Effector CD4-positive, alpha-beta T cell (primary cell): ENCODE measurements at places on chromosomes 16 and 17.
A peak's percentile ranks its signal among the peaks of the same experiment; 100 is the strongest.

DNA sequence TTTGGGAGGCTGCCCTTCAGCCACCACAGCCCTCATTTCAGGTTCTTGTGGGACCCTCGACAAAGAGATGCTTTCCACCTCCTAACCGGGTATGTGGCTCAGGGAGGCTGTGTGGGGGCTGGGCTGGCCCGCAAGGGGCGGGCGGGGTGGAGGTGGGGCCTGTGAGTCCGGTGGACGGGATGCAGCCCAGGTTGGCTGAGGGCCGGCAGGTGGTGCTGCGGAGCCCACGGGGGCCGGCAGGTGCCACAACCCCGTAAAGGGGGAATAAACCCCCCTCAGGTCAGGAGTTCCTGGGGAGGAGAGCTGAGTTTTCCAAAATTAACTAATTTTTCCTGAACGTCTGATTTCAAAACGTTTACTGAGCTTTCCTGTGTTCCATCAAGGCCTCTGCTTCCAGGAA, 4.9 kb upstream of the CIAO3 start:
- no peak for DNase-seq

DNA sequence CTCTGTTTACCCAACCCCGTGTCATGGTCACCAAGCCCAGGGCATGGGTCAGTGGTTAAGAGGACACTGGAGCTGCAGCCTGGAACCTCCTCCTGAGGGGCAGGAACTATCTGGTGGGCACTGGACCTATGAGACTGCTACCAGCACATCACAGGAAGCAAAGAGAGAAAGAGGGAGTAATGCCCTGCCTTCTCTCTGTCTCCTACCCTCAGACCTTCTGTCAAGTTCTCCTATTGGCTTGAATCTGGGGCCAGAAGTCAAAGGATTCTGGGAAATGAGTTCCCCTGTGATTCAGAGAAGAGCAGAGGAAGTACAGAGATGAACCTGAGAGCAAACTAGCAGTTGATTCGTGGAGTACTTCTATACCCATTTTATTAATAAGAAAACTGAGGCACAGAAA, 123.0 kb upstream of the GNAO1 start:
- no peak for DNase-seq

- no peak for DNase-seq
These were observed 4.5 kb downstream of the C17orf50 start for GRCh38 chr17:35765086-35765710.

DNA sequence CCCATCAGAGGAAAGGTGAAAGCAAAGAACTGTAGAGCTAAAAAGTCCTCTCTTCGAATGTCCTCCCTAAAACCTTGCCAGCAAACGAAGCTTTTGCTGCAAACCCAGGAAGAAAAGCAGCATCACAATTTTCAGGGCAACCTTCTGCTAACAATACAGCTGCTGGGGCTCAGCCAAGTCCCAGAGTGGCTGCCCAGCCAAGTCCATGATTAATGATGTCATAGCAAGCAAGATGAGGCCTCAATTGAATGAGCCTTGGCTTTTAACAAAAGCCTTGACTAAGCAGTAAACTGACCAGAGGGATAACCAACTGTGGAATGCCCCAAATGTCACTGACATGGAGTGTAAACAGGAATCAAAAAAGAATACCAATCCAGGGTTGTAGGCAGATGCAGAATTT, 342.7 kb downstream of the PMP22 start:
- no peak for DNase-seq

DNA sequence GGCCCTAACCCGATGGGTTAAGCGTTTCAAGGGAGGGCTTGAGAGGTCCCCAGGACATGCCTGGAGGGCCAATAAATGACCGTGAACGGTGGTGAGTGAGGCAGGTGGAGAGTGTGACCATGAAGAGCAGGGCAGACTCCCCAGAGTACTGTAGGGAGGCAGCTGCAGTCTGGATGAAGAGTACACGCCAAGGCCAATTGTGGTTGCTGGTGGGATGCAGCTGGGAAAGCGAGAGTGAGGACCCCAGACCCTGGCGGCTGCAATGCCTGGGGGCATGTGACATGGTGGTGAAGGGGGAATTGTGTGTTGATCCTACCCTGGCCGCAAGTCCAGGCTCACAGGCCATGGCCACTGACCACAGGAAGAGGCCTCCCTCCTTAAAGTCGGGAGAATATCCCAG, 62.9 kb downstream of the TMEM235 start:
- DNase-seq = no peak

DNA sequence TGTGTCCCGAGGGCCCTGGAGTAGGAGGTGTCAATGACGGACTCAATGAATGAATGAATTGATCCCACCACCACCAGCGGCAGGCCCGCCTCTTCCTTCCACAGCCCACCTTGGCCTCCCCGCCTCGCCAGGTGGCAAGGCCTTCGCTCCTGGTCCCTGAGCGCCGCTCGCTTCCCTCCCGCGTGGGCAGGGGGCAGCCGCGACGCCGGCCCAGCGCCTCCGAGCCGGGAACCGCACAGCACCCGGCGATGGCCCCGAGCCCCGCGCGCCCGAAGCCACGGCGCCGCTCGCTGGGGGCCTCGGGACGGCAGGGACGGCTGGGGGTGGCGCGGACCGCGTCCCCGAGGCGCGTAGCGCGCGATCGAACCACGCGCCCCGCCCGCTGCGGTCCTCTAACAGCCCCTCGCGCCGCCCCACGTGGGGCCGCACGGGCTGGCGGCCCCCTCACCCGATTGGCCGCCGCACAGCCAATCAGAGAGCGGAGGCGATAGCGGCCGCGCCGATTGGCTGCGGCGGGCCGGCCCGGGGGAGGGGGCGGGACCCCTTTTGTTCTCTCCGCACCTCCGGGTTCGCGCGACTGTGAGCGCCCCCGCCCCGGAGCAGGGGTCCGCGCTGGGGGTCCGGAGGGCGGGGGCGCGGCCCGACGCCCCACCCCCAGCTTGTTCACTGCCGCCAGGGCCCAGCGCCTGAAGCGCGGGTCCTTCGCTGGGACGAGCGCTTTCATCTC, 31.4 kb downstream of the ACTG1 start:
- peak; percentile 41 for DNase-seq

- DNase-seq = no peak
These were observed 82.2 kb downstream of the CMC2 start for GRCh38 chr16:80924372-80924978.

- no peak for DNase-seq
These were observed 18.4 kb downstream of the HSD11B2 start for GRCh38 chr16:67449336-67449735.

DNA sequence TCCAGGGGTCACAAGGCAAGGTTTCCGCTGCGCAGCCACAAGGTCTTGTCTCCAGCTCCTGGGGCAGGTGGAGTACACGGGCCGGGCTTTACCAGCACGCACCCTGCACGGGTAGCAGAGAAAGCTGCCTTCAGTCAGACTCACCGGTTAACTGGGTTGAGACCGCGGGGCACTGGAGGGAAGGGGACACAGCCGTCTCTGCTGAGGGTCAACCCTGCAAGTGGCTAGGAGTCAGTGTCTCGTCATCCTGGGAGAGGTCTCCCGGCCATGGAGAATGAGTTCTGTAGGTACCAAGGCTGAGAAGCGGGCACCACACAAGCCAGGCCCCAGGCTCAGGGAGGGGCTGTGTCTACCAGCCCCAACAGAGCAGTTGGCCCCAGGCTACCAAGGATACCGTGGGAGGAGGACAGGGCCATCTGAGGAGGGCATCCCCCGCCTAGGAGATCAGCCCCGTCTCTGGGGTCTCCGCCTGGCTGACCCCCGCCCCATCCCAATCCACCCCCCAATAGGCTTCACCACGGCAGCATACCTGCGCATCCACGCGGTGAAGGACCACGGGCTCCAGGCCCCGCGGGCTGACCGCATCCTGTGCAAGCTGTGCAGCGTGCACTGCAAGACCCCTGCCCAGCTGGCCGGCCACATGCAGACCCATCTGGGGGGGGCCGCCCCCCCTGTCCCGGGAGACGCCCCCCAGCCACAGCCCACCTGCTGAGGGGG, 2.8 kb upstream of the PRRT2 start:
- DNase-seq = no peak

- no peak for DNase-seq
These were observed 1.1 kb downstream of the TCAP start for GRCh38 chr17:39666231-39666600.

GRCh38 chr17:66200685-66201092, 8.8 kb upstream of the CEP112 start:
- DNase-seq = peak; percentile 28

- DNase-seq = no peak
These were observed 10.1 kb downstream of the TK2 start for GRCh38 chr16:66539623-66540469.

DNA sequence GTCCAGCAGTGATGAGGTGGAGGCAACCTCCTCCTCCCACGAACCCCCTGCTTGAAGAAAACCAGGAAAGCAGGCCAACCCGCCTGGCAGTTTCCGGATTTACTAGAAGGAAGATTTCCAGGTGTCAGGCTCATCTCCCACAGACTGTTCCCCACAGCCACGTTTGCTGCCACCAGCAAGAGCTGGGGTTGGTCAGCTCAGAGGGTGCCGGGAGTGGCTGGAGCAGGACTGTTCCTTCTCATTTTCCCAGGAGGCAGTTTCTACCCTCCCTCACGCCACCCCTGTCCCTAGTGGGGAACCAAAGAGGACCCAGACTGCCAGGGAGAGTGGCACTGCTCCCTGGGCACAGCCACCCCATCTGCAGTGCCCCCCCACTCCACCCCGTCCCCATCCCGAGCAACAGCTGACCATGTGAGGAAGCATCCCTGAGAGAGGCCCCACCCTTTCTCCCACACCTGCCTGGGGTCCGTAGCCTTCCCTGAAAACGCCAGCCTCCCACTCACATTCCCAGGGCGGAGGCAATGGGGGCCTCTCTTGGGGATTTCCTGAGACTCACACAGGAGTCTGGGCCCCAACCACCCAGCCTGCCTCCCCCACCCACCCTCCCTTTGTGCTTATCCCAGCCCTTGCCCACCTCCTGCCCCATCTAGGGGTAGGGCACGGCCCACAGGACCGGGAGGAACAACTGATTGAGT, 5.9 kb downstream of the KRT17 start:
- no peak for DNase-seq

- no peak for DNase-seq
These were observed 146.3 kb downstream of the SLC39A11 start for GRCh38 chr17:72946156-72946555.

DNA sequence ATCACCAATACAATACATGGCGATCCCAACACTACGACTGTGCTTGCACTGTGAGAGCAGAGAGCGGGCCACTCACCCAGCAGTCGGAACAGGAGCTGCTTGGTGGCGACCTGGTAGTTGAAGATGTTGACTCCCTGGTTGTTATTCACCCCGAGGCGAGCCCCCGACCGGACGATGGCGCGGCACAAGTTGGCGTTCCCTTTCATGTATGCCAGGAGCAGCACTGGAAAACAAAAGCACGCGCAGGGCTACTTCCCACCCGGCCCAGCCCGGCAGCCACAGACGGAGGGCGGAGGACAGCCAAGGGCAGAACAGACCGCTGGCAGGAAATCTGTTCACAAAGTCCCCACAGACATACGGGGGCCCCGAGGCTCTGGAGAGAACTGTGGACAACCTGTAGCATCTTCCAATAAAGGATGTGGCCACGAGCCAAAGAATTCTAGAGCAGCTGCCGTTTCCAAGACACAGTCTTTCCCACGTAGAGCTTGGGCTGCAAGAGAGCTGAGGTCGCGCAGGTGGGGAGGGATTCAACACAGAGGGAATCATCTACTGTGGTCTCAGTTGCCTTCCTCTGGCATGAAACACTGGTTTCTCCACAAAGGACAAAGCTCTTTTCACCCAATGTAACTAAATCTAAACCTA, 27.8 kb downstream of the CYB5D2 start:
- DNase-seq = no peak

DNA sequence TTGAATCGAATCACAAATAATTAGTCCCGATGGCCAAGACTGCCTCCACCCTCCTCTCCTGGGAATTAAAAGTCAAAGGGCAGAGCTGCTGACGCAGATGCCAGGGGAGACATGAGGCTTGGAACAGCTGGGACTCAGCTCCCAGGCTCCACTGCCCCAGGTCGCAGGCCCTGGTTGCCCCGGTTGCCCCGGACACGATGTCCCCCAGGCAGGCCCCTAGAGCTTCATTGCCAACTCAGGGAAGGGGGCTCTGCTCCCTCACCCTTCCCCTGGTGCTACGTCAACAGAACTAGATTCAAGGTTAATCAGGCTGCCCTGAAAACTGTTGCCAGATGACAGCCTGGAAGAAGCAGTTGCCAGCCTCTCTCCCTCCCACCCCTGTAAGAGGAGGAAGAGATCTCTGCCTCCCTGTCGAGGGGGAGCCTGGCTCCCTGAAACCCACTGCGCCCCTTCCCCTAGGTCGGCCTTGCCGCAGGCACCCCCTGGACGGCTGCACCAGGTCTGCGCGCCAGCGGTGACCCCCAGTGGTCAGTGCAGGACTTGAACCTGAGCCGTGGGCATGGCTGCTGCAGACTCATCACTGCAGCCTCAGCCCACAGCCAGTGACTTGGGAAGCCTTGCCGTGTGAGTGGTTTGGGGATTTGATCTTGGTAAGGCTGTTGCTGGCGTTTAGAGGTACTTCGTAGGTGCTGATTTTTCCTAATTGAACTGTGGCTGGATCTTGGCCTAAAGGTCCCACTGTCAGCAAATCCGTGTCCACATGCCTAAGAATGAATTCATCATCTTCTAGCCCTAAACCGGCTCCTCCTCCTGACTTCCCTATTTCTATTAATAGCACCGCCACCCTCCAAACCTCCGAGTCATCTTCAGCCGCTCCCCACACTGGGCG, 84.1 kb upstream of the TOB1 start:
- DNase-seq = peak; percentile 48

DNA sequence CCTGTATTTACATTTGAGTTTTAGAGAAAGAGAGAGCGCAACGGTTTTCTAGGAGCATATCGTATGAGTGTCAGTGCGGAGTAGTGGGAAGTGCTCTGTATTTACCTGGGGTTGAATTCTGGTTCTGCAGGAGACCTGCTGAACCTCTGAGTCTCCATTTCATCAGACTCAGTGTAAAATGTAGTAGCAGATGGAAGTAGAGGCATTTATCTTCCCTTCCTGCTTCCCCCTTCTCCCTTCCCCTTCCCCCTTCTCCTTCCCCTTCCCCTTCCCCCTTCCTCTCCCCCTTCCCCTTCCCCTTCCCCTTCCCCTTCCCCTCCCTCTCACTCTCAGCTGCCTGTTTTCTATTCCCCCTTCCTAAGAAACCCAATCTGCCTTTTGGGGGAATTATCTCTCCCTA, 426.9 kb downstream of the NPIPA7 start:
- no peak for DNase-seq

- no peak for DNase-seq
These were observed 16.8 kb upstream of the STAT3 start for GRCh38 chr17:42405076-42405475.

GRCh38 chr16:52451971-52452421, 94.9 kb downstream of the TOX3 start:
- DNase-seq = no peak

DNA sequence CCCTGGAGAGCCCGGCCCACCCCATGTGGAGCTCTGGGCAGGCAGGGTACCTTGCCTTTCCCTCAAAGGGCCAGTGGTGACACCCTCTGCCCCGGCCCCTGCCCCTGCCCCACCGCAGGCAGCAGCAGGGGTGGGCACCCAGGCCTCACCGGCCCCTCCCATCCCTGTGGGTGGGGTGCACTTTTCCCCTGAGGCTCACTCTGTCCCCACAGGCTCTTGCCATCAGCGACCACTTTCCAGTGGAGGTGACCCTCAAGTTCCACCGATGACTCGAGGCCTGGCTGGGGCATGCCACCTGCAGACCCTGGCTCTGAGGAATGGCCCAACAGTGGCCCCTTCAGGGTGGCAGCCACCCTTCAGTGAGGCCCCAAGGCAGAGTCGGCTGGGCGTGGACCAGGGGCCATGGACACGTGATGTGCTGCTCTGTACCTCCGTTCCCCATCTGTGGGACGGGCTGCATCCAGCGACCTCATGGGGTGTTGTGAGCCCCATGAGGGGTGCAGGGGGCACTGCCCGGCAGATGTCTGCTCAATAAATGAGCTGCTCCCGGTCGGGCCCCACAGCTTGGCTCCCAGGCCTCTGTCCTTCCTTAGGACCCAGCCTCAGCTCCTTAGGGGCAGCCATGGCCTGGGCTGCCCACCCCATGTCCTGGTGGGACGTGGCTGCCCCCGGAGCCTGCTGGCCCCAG, 2.0 kb downstream of the DNASE1L2 start:
- DNase-seq = no peak
